ENCODE measurements at places on chromosomes 5 and 9.

GRCh38 chr9:16651446-16651964, 219.0 kb downstream of the BNC2 start:
- no peak for DNase-seq

DNA sequence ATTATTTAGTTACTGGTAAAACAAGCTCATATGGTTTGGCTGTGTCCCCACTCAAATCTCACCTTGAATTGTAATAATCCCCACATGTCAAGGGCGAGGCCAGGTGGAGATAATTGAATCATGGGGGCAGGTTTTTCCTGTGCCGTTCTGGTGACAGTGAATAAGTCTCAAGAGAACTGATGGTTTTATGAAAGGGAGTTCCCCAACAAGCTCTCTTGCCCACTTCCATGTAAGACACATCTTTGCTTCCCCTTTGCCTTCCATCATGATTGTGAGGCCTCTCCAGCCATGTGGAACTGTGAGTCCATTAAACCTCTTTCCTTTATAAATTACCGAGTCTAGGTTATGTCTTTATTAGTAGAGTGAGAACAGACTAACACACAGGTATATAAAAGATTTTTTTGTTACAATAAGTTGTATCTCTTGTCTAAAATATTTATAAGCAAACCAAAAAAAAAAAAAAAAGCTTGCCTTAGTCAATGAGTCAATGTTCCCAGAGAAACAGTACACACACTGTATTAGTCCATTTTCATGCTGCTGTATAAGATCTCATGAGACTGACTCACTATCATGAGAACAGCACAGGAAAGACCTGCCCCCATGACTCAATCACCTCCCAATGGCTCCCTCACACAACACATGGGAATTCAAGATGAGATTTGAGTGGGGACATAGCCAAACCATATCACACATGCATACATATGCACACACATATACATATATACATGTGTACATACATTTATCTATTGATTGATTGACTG, 138.3 kb downstream of the BASP1 start:
- no peak for DNase-seq

GRCh38 chr9:102069969-102070368, 331.5 kb upstream of the GRIN3A start:
- DNase-seq: no peak

DNA sequence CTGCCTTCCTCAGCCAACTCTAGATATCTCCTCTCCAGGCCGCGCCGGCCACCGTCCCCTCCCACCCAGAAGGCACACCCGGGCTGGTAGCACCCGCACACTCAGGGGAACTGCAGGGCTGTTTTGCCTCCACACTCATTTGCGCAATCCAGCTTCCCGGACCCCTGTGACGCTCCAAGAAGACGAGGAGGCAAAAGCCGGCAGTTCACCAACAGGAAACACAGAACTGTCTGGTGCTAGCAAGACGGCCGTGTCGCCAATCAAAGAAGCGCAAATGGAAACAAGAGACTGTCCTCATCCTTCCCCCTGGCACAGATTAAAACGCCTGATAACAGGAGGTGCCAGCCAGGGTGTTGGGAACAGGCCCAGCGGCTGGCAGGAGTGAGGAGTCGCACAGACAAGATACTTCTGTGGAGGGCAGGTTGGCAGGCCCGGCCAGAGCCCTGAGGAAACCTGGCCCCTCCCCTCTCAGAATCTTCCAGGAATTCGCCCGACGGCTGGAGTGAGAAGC, 7.8 kb downstream of the AGPAT2 start:
- peak; percentile 85 for DNase-seq

- no peak for DNase-seq
These were observed 121.5 kb downstream of the MAST4 start for GRCh38 chr5:66717455-66718373.

- DNase-seq: no peak
These were observed 176.4 kb downstream of the AUH start for GRCh38 chr9:91185193-91185886.

DNA sequence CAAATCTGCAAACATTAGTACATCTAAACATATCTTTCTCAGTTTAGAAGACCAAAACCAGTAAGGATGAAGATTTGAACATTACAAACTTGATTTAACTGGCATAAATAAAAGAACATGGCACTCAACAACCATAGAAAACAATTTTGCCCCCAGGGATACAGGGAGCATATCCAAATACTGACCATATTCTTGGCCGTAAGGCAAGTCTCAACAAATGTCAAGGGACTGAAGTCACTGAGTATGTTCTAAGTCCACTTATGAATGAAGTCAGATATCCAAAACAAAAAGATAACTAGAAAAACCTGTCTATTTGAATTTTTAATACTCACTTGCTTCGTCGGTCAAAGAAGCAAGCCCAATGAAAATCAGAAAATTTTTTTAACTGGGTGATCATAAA, 14.1 kb downstream of the FEM1C start:
- DNase-seq: no peak

DNA sequence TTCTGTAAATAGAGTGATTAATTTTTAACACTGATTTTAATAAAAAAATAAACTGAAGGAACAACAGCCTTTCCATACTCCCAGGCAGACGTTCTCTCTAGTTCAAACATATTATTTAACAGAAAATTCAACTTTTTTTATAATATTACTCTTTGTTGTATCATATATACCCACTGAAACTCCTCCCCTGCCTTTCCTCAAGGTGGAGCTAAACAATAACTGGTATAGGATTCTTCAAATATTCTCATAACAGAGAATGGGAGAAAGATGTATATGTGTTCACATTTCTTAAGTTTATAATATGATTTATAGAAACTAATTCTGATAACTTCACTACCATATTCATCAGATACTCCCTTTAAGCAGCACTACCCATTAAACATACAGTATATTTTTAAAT, 83.4 kb downstream of the CYLC2 start:
- no peak for DNase-seq

DNA sequence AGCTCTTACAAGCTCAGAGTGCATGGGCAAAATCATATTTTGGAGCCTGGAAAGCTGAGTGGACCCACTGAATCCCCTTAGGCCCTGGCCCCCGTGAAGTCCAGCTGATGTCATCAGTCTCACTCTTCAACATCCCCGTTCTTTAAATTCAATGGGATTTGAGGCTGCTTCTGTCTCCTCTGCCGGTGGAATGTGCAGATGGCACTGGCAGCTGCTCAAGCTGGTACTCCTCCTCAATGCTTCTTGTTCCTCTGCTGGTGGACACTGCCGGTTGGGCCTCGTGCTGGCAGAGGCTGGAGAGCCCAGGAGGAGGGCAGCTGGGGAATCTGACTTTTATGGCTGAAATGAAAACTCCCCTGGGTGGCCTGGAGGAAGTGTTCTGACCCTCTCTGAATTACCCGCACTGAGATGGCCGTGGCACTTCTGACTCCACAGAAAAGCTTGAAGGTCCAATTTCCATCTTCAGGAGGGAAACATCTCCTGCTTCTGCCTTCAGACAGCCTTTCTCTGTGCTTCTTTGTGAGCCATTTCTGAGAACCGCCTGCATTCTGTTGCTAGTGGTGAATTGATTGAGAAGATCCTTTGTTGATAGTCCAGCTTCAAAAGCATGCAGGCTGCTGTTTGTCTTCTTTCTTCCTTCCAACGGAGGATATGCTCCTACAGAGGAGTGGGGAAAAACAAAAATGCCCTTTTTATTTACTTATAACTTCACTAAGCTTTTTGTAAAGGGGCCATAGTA, 298.9 kb downstream of the TMEM38B start:
- no peak for DNase-seq

DNA sequence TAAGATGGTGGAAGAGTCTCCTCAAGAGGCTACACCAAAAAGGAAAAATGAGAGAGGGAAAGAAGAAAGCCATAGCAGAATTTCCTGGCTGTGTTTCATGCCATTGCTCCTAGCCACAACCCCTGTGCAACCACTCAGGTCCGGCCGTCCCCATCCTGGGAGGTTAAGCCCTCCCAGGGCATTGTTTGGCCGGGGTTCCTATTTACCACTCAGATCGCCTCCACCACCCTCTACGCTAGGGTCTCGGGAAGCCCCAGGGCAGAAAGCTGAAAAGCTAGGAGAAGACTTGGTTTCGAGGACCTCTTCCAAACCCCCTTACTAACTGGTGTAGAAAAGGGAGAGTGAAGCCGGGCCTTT, 715 bp downstream of the RC3H2 start:
- peak; percentile 69 for DNase-seq

DNA sequence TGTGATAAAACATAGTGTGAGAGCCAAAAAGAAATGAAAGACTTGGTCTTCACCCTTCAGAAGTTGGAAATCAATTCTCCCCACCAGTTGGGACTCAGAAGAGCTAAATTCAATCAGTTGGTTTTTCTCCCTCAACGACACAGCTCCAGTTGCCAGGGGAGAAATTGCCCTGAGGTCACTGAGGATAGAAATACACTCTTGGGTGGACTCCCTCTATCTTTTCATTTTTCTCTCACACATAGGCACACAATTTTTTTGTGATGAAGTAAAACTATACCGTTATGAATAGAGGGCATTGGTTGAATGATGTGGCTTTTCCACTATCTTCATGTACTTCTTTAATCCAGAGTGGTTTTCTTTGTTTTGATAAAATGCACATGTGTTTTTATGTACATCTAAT, 80.2 kb downstream of the ZNF366 start:
- DNase-seq: no peak

DNA sequence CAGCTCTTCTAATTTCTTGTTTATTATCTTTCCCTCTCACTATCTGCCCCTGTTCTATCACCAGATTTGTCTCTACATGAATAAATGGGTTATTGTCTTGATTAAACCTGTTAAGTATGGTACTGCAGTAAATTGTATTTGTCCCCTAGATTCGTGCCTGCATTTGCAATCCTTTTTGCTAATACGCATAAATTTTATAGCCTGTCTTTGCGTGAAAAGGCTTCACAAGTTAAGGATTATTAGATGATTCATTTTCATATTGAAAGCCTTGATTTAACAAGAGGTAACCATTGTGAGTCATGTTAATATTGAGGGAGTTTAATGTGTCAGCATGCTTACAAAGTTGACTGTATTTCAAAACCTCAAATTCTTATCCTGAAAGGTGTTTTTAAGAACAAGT, 204.6 kb downstream of the PCSK1 start:
- no peak for DNase-seq

GRCh38 chr5:27311544-27311943, 273.2 kb upstream of the CDH9 start:
- no peak for DNase-seq

GRCh38 chr9:137666955-137667670, 48.3 kb downstream of the EHMT1 start:
- peak; percentile 48 for DNase-seq

GRCh38 chr5:1516615-1517601, 6.9 kb downstream of the LPCAT1 start:
- DNase-seq: peak; percentile 77

GRCh38 chr9:35690614-35691333, 1.0 kb upstream of the TPM2 start:
- peak; percentile 83 for DNase-seq

- no peak for DNase-seq
These were observed 39.9 kb downstream of the ADAMTS6 start for GRCh38 chr5:65441800-65442199.

DNA sequence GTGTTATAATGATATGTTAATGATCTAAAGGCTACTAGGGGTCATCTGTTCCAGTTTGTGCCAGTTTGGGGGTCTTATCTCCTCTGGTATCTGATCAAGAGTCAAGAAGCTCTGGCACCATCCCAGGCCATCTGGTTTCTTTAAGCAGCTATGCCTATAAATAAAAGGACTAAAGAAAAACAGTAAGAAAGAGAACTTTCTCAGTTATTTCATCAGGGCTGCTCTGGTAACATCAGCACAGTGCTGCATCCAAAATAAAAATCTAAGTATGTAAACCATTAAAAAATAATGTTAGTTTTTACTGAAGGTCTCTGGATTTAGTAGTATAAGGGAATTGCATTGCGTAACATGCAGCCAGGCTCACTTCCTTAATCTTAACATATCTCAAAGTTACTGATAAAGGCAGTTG, 185.0 kb downstream of the NR2F1-AS1 start:
- DNase-seq: no peak

DNA sequence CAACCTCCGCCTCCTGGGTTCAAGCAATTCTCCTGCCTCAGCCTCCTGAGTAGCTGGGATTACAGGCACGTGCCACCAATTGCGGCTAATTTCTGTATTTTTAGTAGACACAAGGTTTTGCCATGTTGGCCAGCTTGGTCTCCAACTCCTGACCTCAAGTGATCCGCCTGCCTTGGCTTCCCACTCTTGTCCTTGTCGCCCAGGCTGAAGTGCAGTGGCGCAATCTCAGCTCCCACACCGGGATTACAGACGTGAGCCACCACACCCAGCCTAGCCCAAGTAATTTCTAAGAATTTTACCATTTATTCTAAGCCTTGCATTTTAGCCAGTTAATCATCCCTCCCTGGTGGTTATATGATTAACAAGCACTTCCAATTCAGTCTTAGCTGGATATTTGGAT, 11.0 kb downstream of the NAIP start:
- peak; percentile 69 for DNase-seq

GRCh38 chr5:175489693-175490443, 11.5 kb downstream of the SFXN1 start:
- no peak for DNase-seq

GRCh38 chr5:96049398-96050272, 88.0 kb upstream of the ELL2 start:
- DNase-seq: no peak

- DNase-seq: no peak
These were observed 56.1 kb upstream of the GLRX start for GRCh38 chr5:95878417-95879323.

GRCh38 chr9:36402536-36402935, 2.5 kb upstream of the RNF38 start:
- DNase-seq: no peak

DNA sequence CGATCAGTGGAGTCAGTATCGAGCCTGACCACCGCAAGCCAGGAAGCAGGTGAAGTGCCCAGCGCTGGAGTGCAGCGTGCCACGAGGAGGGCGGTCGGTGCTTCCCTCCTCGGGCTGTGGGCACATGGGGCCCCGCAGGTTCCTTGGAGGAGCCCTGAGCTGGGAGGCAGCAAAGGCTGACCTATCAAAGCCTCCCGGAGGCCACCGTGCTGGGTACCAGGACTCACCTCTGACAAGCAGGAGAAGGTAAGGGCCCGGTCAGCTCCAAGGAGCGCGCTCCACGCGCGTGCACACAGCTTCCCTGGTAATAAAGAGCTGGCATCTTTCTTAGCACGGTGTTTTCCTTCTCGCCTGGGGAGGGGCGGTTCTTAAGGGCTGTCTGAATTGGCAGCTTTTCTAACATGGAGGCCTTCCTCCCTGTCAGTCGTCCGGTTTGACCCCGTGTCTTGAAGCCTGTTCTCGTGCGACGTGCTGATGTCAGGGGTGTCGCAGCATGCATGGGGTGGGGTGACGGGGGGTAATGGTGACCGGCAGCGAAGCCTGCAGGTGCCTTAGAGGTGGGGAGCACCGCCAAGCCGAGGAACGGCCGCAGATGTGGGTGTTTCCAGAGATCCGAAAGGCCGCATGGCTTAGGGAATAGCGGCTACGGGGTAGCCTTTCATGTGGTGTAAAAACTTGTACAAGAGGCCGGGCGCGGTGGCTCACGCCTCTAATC, 13.1 kb downstream of the PMPCA start:
- no peak for DNase-seq

GRCh38 chr5:29054694-29055093, 2016.3 kb upstream of the CDH9 start:
- DNase-seq: no peak

- no peak for DNase-seq
These were observed 116.1 kb downstream of the TMEM174 start for GRCh38 chr5:73288803-73289720.

Measured in upper lobe of right lung (tissue), 1 donor.